Activated naive CD4-positive, alpha-beta T cell treated with anti-CD3 and anti-CD28 coated beads for 36 hours (primary cell): ENCODE measurements at places on chromosomes 2 and 18. TPM values are rescaled to one million over a fixed set of nuclear protein-coding genes. Genes with fewer than 3 reads are reported as not detected.

GRCh38 chr2:112803691-112804521, 19.6 kb upstream of the IL1A start:
- DNase-seq = no peak
- peaks cover 17% of the 10 kb centered on the region for H3K4me1 ChIP-seq
- no peaks in the 10 kb centered on the region for H3K36me3 ChIP-seq
- no peak overlapping the region for H3K4me3 ChIP-seq
- H3K27ac ChIP-seq = no peak overlapping the region

- H3K4me1 ChIP-seq = no peaks in the 10 kb centered on the region
- no peak overlapping the region for H3K27ac ChIP-seq
- no peak for DNase-seq
- H3K4me3 ChIP-seq = no peak overlapping the region
- H3K27me3 ChIP-seq = no peaks in the 10 kb centered on the region
- H3K36me3 ChIP-seq = no peaks in the 10 kb centered on the region
Observed at GRCh38 chr2:154911729-154912128, 213.2 kb downstream of the KCNJ3 start.

GRCh38 chr2:216888887-216889622, 29.2 kb upstream of the TNP1 start:
- no peaks in the 10 kb centered on the region for H3K36me3 ChIP-seq
- H3K27ac ChIP-seq = no peak overlapping the region
- no peak for DNase-seq
- no peaks in the 10 kb centered on the region for H3K4me1 ChIP-seq

DNA sequence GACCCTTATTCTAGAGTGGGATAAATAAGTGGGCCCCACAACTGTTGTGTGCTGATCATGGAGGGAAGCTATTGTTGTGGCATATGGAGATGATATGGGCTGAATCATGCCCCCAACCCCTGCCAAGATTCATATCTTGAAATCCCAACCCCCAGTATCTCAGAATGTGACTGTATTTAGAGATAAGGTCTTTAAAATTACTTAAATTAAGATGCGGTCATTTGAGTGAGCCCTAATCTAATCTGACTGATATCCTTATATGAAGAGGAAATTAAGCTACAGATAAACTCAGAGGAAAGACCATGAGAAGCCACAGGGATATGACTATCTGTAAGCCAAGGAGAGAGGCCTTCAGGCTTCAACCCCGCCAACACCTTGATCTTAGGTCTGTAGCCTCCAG, 188.3 kb upstream of the RND3 start:
- H3K4me3 ChIP-seq = no peak overlapping the region
- H3K4me1 ChIP-seq = no peaks in the 10 kb centered on the region
- no peaks in the 10 kb centered on the region for H3K27me3 ChIP-seq
- no peaks in the 10 kb centered on the region for H3K36me3 ChIP-seq
- H3K27ac ChIP-seq = no peak overlapping the region

GRCh38 chr18:57426187-57426586, 9.0 kb upstream of the ONECUT2 start:
- DNase-seq = no peak
- H3K4me3 ChIP-seq = no peak overlapping the region
- peaks cover 58% of the 10 kb centered on the region for H3K27me3 ChIP-seq
- no peak overlapping the region for H3K27ac ChIP-seq
- H3K4me1 ChIP-seq = peaks cover 15% of the 10 kb centered on the region
- peaks cover 5% of the 10 kb centered on the region for H3K36me3 ChIP-seq

GRCh38 chr2:237875256-237876060, 16.0 kb downstream of the RAMP1 start:
- H3K27me3 ChIP-seq = peaks cover 5% of the 10 kb centered on the region
- H3K4me3 ChIP-seq = no peak overlapping the region
- no peaks in the 10 kb centered on the region for H3K36me3 ChIP-seq
- peaks cover 11% of the 10 kb centered on the region for H3K4me1 ChIP-seq

- H3K27ac ChIP-seq = peak overlapping the region; percentile 87
- peak; percentile 33 for DNase-seq
- no peak overlapping the region for H3K4me3 ChIP-seq
- H3K27me3 ChIP-seq = no peaks in the 10 kb centered on the region
Observed at GRCh38 chr2:101829429-101829828, 131.9 kb downstream of the MAP4K4 start.

GAL3ST2 gene
- not detected for total RNA-seq

CYP26B1 gene
- total RNA-seq = not detected

ERBB4 gene
- total RNA-seq = not detected
